ENCODE measurements at places on chromosomes 2 and 18.

GRCh38 chr2:222972420-222972819 is 79.6 kb upstream of the KCNE4 start:
- no peak for DNase-seq

DNA sequence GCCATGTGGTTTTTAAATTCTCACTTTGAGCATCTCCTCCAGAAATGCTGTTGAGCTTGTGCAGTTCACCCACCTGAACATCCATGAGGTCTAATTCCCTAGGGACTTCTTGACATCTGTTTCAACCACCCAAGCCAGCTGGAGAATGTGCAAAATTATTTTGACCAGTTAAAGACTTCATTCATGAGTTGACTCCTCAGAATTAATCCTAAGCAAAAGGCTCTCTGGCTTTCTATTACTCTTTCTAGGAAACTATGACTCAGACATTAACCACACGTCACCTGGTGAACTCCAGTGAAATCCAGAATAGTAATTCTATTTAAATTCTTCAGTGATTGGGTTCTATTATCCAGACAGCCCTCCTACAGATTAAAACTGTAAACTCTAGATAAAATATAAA is 247.5 kb downstream of the NBAS start:
- no peak for DNase-seq

DNA sequence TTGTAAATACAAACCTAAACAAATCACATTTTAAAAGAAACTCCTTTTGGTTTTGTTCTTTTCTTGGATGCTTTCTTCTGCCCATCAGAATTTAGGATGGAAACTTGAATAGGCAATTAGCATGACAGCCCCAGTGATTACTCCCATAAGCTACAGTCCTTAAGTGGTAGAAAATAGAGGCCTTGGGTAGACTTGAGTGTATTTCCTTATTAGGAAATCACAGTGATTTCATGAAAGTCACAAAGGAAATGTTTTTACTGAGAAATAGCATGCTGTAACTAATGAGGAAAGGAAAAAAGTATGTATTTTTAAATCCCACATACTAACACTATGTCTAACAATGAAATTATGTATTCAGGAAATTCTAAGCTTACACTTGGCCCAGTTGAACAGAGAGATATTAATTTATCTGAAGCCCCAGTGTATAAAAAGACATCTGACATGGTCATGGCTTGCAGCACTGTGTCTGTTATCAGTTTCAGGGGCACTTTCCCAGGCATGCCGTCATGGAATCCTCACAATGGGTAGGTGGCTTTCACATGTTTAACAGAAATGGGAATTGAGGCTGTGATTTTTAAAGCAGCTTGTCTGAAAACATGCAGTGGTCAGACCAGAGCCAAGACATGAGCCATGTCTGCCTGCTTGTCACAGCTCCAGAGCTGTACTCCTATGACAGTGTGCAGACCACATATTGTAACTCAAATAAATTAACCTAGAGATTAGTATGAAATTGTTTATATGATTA is 79.7 kb upstream of the TRIB2 start:
- DNase-seq, result no peak

DNA sequence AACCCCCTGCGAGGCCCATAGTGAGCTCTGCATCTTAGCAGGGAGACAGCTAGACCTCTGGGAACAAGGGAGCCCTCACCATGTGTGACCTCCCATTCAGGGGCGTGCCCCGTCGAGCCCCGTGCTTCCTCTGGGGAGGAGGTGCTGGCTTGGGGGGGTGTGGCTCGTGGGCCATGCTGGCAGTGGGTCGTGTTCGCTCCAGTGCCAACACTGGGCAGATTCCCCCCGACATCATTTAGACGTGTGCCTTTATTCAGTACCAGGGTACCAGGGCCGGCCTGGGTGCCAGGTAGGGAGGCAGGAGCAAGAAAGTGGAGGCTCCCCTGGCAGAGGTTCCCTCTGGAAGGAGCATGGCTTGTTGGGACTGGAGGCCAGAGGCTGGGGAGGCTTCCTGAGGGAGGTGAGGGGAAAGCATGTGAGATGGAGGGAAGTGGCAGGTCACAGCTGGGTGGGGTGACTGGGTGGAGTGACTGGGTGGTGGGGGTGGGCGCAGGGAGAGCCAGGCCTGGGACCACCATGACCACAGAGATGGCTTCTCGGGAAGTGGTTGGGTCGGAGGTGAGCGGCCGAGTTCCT is 15.2 kb downstream of the GPC1 start:
- no peak for DNase-seq

DNA sequence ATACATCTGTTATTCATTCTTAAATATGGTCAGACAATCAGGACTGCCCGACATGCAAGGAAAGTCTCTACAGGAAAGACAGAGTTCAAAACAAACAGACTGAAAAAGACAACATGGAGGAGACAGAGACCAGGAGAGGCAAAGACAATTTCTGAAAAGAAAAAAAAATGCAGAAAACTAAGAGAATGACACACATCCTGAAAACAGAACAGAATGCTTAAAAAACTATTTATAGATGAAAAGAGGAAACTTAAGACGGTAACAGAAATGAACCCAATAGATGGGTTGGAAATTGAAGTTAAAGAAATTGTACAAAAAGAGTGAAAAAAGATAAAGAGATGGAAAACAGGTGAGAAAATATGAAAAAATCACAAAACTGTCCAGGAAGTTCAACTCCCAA is 95.7 kb downstream of the BCL2 start:
- DNase-seq, result no peak

DNA sequence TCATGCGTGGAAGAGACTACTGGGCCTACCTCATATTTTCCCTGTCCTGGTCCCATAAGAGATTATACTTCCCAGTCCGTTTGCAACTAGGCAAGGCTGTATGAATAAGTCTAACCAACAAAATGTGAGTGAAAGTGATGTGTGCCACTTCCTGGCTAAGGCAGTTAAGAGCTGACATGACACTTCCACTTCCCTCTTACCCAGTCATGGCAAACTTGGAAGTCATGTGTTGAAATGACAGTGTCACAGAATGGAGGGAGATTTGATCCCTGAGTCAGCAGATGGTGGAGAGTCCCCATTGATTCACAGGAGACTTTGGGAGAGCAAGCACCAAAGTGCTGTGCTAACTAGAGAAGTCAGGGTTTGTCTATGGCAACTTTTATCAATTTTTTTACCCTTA is 36.4 kb downstream of the TACR1 start:
- DNase-seq, result no peak

DNA sequence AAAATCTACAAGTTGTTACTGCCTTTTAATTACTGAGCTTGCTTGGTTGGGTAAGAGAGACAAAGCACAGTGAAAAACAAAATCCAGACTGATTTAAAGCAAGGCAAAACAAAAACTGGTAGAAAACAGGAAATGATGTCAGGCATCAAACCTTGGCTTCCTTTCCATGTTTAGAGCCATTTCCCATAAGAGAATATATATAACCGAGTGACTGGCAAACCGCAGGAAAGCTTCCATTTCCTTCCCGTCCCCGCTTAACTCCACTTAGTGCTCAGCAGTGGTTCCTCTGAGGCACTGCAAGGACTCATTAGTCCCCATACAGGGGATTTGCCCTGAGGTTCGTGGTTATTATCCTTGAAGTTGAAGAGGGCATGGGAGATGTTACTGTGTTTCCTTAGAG is 446.3 kb downstream of the LPIN1 start:
- no peak for DNase-seq

DNA sequence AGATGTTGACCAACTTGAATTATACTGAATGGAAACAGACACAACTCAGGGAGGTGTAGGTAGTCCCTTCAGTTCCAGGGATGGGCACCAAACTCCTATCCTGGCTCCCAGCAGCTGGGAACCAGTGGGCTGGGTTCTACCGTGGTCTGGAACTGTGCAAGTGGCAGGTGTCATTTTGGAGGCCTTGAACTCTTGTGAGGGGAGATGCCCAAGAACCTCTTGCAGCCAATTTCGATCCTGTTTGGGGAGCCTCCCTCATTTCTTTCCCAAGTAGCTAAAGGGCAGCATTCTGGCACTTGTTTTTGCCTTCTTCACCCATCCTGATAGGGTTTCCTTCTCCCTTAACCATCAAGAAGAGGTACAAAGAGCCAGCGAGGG is 200.2 kb downstream of the ANKRD30B start:
- no peak for DNase-seq

Measured in breast epithelium (tissue), 4 donors.